Transverse colon (tissue), 4 donors: ENCODE measurements at places on chromosomes 16 and 17. TPM values are rescaled to one million over a fixed set of nuclear protein-coding genes. Genes with fewer than 3 reads are reported as not detected.

The P3H4 gene
- 21.9 TPM for total RNA-seq

The CCDC57 gene
- 87.5 TPM for total RNA-seq

The HEATR9 gene
- total RNA-seq: not detected

The SLC6A4 gene
- 4.8 TPM for total RNA-seq

GRCh38 chr17:7889166-7889955, 772 bp downstream of the CHD3 start:
- no peaks in the 10 kb centered on the region for H3K36me3 ChIP-seq
- peaks cover 39% of the 10 kb centered on the region for H3K4me1 ChIP-seq

GRCh38 chr17:81687770-81688541, 4.1 kb downstream of the HGS start:
- DNase-seq: no peak
- H3K4me3 ChIP-seq: no peak overlapping the region
- H3K27me3 ChIP-seq: no peaks in the 10 kb centered on the region
- no peak overlapping the region for H3K27ac ChIP-seq
- H3K4me1 ChIP-seq: peaks cover 17% of the 10 kb centered on the region
- peaks cover 29% of the 10 kb centered on the region for H3K36me3 ChIP-seq

GRCh38 chr17:79026376-79027273, 2.7 kb downstream of the C1QTNF1 start:
- peaks cover 59% of the 10 kb centered on the region for H3K4me1 ChIP-seq
- no peak overlapping the region for H3K4me3 ChIP-seq
- no peaks in the 10 kb centered on the region for H3K27me3 ChIP-seq
- H3K27ac ChIP-seq: peak overlapping the region; percentile 67
- peak; percentile 56 for DNase-seq

DNA sequence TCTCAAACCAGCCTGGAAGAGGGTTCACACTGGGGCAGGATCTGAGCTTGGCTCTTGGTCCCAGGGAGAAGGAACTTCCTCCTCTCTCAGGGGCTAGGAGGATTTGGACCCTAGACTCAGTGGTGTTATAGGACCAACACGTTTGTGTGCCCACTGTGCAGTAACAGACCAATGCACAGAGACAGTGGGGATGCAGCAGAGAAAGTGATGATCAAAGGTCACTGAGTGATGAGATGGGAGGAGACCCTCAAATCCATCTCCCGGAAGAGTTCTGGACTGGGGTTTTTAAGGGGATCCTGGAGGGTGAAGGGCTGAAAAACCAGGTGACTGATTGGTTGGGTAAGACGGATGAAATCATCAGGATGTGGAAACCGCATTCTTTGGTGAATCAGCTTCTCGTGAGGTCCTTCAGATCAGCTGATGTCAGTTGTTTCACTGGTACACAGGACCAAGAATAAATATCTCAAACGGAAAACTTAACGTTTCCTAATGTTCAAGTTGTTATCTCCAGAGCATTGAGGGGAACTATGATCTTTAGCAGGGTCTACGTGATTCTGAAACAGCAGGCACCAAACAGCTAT, 3.3 kb upstream of the VAC14 start:
- DNase-seq: no peak
- H3K27ac ChIP-seq: no peak overlapping the region
- peaks cover 12% of the 10 kb centered on the region for H3K4me1 ChIP-seq
- H3K4me3 ChIP-seq: no peak overlapping the region
- no peaks in the 10 kb centered on the region for H3K36me3 ChIP-seq
- H3K27me3 ChIP-seq: peaks cover 5% of the 10 kb centered on the region
